T-helper 1 cell (primary cell): ENCODE measurements at places on chromosomes 3 and 15.

- DNase-seq: no peak
Observed at GRCh38 chr3:59381282-59381681, 331.5 kb upstream of the CFAP20DC start.

GRCh38 chr3:141408596-141408995 is 40.3 kb downstream of the ZBTB38 start:
- no peak for DNase-seq

- no peak for DNase-seq
Observed at GRCh38 chr3:46609944-46610722, 2.2 kb upstream of the FAM240A start.

GRCh38 chr15:28107111-28107903 is 8.2 kb upstream of the OCA2 start:
- peak; percentile 21 for DNase-seq

DNA sequence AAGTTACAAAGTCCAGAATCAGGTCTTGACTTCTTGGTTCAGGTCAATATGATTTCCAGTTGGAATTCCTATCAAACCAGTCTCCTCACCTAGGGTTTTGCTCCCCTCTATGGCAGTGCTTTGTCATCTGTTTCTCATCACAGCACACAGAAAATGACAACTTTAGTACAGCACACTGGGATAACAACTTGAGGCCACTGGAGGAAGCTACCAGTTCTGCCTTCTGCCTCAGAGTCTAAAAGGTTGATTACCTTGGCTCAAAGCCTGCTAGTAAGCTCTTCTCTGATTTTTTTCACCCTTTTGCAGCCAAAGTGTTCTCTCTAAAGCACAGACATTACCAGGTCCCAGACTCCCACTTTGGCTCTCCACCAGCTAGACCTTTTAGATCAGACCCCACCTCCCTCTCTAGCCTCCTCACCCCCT is 24.8 kb upstream of the TRIM59 start:
- DNase-seq: no peak

GRCh38 chr15:63323798-63324563 is 46.6 kb downstream of the APH1B start:
- DNase-seq: no peak

DNA sequence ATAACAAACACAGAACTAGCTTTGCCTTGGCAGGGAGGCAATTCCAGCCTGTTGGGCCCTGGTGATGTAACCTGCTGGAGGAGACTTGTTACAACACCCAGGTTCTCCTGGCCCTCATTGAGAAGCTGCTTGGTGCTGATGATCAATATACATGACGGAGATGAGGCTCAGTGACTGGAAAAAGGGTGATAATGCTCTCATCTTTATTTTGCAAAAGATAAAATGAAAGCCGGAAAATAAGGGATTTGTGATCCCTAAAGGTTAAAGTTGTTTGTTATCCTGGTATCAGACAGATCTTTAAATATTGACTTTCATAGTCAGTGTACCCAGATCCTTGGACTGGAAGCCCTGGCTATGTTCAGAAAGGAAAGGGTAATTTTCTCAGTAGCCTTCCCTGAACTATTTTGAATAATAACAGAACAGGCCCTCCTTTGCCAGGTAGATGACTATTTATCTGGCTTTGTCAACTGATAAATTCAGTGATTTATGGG is 118.9 kb upstream of the MEIS2 start:
- no peak for DNase-seq

DNA sequence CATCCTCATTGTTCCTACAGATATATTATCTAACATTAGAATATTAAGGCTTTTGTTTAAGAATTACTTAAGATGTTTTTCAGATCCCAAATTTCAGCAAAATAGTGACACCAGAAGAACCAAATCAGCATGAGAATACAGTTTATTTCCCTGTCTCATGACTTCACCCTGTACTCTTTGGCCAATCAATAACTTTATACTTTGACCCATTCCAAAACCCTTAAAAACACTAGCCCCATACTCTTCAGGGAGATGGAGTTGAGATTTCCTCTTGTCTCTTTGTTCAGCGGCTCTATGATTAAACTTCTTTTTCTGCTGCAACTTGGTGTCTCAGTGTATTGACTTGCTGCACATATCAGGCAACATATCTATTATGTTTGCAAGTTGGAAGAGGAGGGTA is 207.7 kb downstream of the ZBBX start:
- no peak for DNase-seq

- DNase-seq: no peak
Observed at GRCh38 chr15:79904271-79904670, 7.5 kb upstream of the MTHFS start.

DNA sequence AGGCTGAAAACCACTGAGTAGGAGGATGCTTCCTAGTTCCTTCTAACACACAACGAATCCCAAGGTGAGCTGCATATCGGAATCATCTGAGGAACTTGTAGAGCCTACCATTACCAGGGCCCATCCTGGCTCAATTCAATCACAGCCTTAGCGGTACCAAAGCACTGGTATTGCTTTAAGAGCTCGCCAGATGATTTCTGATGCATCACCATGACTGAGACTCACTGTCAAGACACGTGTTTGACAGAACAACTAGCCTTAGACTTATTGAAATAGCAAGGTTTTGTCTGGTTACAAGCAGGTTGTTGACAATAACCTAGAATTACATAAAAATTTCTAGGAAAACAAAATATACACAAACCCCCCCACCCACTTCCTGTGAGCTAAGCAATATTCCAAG is 68.5 kb downstream of the CBLB start:
- no peak for DNase-seq

GRCh38 chr3:172074032-172074431 is 34.7 kb downstream of the FNDC3B start:
- no peak for DNase-seq

- no peak for DNase-seq
Observed at GRCh38 chr15:69127306-69127705, 33.1 kb upstream of the GLCE start.

- DNase-seq: no peak
Observed at GRCh38 chr3:182967218-182968204, 12.8 kb downstream of the DCUN1D1 start.
